ENCODE measurements at places on chromosomes 5 and 9.
A peak's percentile ranks its signal among the peaks of the same experiment; 100 is the strongest.

- DNase-seq = no peak
These were observed 130.4 kb downstream of the PRELID2 start for GRCh38 chr5:145704724-145705123.

DNA sequence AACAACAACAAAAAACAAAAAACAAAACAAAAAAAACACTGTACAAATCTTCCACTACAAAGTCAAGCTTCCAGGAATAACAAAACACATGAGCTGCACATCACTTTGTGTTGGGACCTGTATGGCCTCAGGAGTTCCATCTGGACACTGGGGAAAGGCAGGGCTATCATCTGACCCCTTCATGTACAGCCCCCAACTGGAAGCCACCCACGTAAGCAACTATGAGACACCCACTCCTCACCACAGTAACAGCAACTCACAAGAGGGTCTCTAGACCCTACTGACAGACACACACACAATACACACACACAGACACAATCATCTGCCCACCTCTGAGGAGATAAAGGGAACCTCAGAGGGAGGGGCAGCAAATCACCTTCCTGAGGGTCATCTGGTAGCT lies 81.7 kb upstream of the LRRTM2 start:
- no peak for DNase-seq

DNA sequence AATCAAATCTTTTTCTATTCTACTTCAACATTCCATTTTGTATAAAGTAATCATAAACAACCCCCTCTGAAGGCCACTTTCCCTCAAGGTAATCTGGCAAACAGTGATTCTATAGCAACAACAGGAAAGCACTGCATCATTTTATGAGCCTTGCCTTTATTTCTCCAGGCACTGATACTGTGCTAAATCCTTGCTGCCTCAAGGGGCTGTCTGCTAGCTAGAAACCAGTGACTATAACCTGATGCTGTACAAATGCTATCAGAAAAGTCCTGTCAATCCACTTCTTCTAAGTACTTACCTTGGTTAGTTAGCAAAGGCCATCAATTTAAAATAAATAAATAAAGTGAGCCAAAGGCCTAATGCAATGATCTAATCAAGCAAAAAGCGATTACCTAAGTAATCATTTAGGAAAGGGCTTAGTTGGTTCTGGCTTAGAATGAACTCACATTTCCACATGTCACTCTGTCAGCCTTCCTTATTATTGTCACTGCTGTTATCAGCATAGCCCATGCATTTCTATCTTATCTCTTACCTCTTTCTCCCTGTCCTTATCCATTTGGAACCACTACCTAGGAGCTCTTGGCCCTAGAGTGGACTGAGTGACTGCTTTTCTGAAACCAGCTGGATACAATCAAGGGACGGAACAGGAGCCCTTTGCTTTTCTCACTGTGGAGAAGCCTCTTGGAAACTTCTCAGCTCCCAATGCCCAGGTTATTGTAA lies 246.1 kb upstream of the MEF2C start:
- no peak for DNase-seq

DNA sequence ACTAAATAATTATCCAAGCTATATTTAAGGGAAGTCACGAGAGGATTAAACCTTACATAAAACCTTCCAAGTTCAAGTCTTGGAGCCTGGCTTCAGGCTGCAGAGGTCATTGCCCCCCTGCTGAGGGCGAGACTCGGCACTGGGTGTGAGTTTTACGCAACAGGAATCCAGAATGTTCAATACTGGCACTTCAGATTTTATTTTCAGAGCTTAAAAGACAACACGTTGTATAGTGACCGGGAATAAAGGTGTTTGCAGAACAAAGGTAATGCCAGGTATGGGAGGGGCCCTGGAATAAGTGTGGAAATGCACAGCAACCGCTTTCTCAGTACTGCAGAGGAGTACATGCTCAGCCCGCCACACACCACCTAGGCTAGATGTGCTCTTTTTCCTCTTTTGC lies 207.0 kb downstream of the GAPVD1 start:
- DNase-seq = no peak

- DNase-seq = no peak
These were observed 68.1 kb downstream of the RNF38 start for GRCh38 chr9:36332006-36332405.

- DNase-seq = no peak
These were observed 214.1 kb downstream of the SMARCA2 start for GRCh38 chr9:2229109-2229721.

DNA sequence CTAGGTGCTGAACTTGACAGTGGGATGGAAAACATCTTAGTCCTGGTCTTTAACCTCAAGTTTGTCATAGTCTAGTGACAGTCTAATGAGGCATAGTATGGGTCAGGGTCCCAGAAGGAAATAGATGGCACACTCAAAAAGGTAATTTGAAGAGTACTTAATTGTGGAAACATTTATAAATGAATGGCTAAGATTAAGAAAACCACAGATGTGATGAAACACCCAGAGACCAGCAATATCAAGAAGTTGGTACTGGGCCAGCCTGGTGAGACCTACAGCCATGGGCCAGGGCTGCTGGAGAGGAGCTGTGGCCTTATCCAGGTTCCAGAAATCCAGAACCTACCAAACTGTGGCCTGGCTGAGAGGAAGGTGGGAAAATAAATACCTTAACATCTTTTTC lies 93.5 kb upstream of the ATG10 start:
- no peak for DNase-seq

GRCh38 chr5:18876565-18876964 lies 1111.4 kb downstream of the CDH18 start:
- no peak for DNase-seq

- DNase-seq = no peak
These were observed 21.7 kb downstream of the NFIB start for GRCh38 chr9:14292181-14292739.

- no peak for DNase-seq
These were observed 37.5 kb upstream of the DMRT1 start for GRCh38 chr9:804026-804425.

GRCh38 chr5:29016067-29016466 lies 1977.7 kb upstream of the CDH9 start:
- no peak for DNase-seq

GRCh38 chr5:172167895-172168294 lies 20.1 kb downstream of the STK10 start:
- DNase-seq = no peak

- no peak for DNase-seq
These were observed 152.2 kb downstream of the GADD45G start for GRCh38 chr9:89756891-89757537.

- peak; percentile 44 for DNase-seq
These were observed 20.6 kb upstream of the CRB2 start for GRCh38 chr9:123335193-123335985.

- DNase-seq = no peak
These were observed 138.5 kb downstream of the AOPEP start for GRCh38 chr9:94864862-94865509.

GRCh38 chr5:173016598-173017046 lies 33.1 kb downstream of the ATP6V0E1 start:
- peak; percentile 75 for DNase-seq

Measured in bronchial epithelial cell (primary cell).